ENCODE measurements at places on chromosomes 11 and 22.
A peak's percentile ranks its signal among the peaks of the same experiment; 100 is the strongest.

DNA sequence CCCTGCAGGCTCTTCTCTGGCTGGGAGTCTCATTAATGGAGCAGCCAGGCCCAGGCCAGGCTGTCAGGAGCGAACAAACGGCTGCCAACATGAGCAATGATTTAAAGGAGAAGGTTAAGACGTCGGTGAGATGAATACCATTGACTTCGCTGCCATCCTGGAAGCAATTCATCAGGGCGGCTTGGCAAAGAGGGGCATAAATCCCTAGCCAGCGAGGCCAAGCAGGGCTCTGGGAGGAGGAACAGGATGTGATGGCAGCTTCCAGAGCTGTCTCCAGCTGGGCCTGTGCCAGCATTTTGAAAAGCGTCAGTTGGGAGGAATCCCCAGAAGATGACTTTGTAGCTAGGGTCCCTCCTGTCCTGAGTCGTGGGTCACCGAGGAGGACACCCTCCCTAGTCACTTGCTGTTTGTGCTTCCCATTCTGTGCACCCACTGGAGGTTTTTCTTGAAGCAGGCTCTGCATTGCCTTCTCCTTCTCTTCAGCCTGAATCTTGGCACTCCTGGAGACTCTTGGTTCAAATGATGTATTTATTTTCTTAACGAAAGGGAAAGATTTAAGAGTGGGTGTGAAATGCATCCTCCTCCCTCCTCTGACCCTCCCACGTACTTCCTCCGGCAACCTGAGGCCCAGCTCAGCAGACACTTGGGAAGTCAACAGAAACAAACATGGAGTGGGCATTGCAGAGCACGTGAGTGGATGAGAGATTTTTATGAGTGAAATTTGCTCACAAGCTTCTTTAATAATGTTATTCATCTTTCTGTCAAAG lies 476.3 kb upstream of the CADM1 start:
- no peak for DNase-seq

- no peak for DNase-seq
These were observed 120.8 kb upstream of the POU2AF2 start for GRCh38 chr11:111124724-111125123.

DNA sequence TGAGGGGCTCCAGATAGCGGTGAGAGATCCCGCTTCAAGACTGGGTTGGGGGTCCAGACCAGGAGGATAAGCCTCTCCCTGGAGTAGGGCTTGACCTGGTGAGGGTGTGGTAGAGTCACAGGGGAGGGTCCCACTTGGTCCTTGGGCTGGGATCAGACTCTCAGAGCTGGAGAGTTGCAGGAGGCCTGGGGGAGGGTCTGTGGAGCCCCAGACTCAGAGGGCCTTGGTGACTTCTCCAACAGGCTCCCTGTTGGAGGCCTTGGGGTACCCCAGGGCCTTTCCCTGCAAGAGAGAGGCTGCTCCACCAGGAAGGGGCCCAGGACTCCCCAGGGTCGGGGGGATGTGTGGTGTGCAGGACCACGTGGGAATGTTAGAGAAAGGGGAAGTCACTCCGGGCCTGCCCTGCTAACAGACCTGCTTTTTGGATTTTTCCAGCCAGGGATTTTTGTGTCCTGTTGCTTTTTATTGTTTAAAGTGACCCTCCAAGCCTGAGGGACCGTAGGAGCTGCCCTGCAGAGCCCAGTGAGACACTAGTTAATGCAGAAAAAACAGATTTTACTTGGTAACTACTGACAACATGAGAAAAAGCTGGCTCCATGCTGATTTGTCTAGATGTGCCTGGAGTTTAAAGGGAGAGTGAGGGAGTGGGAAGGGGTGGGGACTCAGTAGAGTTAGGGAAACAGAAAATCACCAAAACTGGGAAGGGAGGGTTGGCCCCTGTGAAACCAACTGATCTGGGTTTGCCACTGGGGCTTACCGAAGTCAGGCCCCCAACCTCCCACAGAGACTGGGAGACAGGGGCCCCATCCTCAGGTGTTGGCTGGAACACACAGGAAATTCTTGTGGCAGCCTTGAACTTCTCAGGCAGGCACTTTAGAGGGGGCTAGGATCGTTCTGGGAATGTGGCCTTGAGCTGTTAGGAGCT lies 801 bp upstream of the TXNRD2 start:
- DNase-seq: no peak

DNA sequence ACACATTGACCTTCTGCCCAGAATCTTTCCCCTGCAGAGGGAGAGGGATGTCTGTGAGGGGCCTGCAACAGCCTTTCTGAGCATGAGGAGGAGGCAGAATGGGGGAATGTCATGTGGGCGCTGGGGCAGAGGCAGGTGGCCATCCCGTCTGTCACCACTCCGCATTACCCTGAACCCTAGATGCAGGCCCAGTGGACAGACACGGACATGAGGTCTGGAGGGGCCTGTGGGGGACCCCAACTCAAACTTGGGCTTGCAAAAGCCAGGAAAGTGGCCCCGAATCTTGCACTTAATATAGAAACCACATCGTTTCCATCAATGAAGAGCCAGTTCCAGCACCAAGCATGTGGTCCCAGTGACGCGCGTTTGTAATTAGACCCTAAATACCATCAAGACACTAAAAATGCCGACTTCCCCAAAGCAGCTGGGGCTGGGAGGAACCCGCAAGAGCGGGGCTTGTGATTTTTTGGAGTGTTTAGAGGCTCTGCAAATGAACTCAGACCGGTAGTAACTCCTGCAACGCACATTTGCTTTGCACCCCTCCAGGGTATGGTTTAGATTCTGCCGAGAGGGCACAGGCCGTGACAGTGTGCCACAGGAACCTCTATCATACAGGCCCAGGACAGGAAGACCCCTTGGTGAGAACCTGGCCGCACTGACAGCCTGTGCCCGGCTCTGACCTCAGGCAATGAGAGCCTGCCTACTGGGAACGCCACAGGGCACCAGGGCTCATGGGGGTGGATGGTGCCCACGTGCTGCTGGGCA lies 109.3 kb downstream of the CTTN start:
- DNase-seq: no peak

DNA sequence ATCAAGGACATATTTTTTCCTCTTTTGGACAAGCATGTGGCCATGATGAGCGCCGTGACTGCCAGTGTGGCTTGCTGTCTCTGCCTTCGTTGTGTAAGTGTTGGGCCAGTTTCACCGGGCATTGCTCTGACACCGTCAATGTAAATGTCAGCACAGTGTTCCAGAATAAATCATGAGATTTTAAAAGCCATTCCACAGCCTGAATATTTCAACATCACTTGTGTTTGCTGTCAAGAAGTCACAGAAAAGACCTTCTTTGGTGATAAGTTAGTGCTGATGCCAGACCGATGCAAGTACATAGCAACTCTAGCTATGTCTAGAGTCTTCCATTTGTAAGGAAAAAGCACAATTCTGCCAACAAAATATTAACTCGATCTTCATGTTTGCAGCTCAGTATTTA lies 467.8 kb downstream of the TBC1D22A start:
- DNase-seq: no peak

DNA sequence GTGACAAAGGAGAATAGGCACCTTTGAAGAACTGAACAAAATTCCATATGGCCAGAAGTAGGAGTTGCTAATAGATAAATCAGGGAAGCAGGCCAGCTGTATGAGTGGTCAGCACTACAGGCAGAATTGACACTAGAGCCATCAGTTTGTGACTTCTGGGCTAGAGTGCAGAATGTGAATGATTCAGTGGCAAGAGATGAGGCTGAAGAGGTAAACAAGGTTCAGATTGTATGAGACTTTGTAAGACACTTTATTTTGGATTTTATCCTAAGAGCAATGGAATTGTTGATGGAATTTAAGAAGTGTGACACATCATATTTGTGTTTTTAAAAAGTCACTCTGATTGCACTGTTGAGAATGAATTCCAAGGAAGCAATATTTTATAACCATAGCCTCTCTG lies 12.9 kb downstream of the BIRC3 start:
- DNase-seq: no peak

DNA sequence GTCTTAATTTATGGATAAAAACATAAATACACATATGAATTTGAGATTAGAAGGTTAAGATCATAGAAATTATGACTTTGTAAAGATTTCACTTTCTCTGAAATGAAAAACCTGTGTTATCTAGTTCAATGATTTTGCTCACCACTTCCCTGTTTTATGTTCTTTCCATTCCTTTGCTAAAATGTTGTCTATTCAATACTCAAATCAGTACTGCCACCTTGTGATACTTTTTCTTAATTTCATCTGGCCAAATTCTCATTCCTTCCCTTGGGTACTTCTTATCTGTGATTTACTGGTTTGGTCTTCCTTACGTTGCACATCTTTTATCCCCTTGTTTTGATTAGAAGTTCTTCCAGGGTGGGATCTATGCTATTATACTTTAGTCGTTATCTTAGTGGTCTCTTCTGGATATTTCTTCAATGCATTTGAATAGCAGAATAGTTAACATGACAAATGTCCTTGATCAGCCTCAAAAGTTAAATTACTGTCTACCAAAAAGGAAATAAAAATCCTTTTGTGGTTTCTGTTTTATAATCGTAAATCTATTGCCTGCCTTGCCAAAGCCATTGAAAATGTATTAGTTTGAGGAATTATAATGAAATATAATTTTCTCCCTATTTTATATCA lies 197.0 kb downstream of the PGR start:
- DNase-seq: peak; percentile 3

GRCh38 chr22:48853627-48854240 lies 973.9 kb downstream of the BRD1 start:
- no peak for DNase-seq

DNA sequence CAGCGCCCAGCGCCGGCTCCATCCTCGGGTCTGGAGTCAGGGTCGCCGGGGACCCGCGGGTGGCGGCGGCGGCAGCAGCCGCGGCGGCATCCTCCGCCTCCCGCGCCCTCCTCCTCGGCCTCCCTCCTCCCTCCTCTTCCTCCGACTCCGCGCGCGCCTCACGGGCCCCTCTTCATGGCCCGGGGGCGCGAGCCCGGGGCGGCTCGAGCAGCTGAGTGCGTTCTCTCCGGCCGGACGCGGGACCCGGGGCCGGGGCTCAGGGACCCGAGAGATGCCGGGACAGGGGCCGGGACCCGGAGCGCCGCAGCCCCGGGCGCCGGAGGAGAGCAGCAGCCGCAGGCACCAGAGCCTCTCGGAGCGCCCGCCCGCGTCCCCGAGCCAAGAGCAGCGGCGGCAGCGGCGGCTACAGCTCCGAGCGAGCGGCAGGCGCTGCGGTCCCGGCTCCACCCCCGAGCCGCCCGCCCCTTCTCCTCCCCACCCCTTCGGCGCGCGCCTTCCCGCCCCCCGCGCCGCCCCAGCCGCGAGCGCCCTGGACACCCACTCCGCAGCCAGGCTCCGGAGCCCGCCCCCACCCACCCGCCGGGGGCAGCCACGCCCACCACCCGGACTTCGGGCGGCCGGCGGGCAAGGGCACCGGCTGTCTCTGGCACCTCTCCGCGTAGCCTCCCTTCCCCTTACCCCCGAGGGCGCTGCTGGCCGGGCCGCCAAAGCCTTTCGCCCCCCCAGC lies at the start of gene CHST1:
CHST1 (minus strand) TSS at position 417 of the 727 bp plus-strand sequence. CDS start 14,699 bp downstream, outside the sequence.
- peak; percentile 55 for DNase-seq

DNA sequence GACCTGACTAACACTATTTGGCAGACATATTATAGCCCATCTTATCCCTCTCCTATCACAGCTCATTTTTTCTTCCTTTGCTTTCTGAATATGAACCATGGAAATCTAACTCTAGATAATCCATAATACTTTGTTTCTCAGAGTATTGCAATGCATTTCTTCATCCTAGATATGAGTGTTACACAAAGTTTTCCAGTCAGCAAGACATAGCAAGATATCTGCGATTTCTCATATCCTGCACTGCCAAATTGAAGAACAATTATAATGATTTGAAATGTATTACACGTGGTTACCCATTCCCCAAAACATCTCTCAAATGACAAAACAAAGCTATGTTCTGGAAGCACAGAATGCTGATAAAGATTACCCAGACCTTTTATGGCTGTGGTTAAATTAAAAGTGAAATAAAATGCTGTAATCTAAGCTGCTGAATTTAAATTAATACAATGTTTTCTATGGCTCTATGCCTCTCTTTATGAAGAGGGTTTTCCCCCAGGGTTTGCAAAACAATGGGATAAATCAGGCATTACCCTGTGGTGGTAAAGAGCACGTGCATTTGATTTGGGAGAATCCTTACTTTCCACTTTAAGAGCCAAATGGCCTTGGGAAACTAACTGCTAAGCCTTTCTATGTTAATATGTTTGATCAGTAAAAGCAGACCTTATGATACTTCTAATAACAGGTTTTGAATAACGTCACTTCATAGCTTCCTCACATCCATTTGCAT lies 1291.0 kb upstream of the CNTN5 start:
- no peak for DNase-seq

GRCh38 chr11:115363921-115364320 lies 140.3 kb downstream of the CADM1 start:
- no peak for DNase-seq

- no peak for DNase-seq
These were observed 50.9 kb downstream of the ETS1 start for GRCh38 chr11:128536506-128536905.

DNA sequence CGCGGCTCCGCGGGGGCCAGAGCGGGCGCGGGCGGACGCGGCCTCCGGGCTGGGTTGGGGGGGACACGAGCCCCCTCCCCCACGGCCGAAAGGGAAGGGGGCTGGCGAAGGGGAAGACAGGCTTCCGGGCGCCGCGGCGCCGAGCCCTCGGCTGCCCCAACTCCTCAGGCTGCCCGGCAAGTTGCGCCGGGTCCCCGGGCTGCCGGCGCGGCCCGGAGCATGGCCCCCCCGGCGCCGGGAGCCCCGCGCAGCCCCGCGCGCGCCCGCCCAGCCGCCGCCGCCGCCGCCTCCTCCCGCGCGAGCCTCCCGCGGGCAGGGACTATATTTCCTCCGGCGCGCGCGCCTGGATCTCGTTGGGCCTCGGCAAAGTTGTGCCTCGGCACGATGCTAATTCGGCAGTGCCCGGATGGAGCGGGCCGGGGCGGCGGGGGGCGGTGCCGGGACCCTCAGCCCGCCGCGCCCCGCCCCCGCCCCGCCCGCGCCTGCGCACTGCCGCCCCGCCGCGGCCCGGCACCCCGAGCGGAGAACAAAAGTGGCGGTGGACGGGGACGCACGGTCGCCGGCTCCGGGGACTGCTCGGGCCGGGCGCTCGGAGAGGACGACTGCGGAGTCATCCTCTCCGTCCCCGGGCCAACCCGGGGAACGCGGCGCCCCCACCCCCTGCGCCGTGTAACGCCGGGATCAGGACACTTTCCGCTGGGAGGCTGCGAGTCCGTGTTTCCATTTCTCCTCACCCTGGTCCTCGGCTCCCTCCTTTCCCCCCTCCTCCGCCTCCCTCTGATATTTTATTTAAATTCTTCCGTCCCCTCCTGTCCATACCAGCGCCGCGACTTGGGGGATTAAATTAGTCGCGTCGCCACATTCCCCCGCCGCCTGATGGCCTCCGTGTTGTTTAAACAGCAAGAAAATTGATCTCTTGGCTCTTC lies at the start of gene PHF21B:
PHF21B (minus strand) TSS at position 400 of the 926 bp plus-strand sequence. CDS start 456 bp downstream, outside the sequence.
- DNase-seq: peak; percentile 72

DNA sequence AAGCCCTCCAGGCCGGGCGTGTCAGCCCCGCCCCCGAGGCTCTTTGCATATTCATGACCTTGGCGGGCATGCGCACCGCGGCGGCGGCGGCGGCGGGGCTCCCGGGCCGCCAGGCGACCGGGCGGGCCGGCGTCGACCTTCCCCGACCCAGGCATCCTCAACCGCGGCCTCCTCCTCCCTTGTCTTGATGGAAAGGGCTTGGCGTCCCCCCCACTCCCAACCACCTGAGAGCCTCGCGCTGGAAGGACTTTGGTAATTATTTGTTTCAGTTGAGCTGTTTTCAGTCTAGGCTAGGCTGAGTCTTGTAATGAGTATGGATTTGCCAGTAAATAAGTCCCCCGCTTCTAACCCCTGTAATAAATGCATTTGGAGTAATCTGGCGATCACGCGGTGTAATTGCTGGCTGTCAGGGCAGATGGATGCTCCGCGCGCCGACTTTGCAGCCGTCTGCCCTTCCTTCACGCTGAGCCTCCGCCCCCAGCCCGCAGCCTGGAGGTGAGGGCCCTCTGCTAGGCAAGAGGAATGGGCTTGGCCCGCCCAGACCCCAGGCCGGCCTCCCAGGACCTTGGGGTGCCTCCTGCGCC lies 25.2 kb downstream of the FLRT1 start:
- peak; percentile 53 for DNase-seq

All from NCI-H1105 (cell line).